ENCODE measurements at places on chromosomes 1 and 21.

GRCh38 chr1:205596876-205597275 lies 34.9 kb downstream of the ELK4 start:
- no peak for DNase-seq

GRCh38 chr1:231591466-231591865 lies 35.1 kb upstream of the DISC1 start:
- no peak for DNase-seq

GRCh38 chr1:206694171-206695124 lies 9.7 kb downstream of the MAPKAPK2 start:
- no peak for DNase-seq

- no peak for DNase-seq
These were observed 21.5 kb upstream of the PWP2 start for GRCh38 chr21:44085491-44086321.

- no peak for DNase-seq
These were observed 111.0 kb upstream of the NFIA start for GRCh38 chr1:60971330-60971729.

GRCh38 chr1:121413821-121414220 lies 229.0 kb downstream of the SRGAP2C start:
- DNase-seq: no peak

DNA sequence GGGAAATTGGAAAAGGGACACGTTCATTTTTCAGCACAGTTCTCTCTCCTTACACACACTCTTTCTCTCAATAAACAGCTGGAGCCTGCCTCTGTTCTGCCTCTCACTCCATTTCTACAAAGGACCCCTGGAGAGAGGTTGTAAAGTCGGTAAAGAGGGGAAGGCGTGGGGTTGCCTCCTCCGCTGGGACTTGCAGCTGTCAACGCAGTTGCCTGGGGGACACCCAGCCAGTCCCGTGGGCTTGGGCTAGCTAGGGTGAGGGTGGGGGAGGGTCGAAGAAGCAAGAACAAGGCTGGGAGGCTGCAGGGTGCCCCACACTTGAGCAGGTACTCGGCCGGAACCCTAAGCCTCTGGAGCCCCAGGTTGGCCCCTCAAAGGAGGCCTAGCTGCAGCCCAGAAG lies 27.6 kb downstream of the C1orf216 start:
- DNase-seq: no peak

- peak; percentile 65 for DNase-seq
These were observed 163.9 kb downstream of the ST6GALNAC5 start for GRCh38 chr1:77031106-77031662.

- no peak for DNase-seq
These were observed 1.3 kb upstream of the SPRR3 start for GRCh38 chr1:153000294-153000693.

DNA sequence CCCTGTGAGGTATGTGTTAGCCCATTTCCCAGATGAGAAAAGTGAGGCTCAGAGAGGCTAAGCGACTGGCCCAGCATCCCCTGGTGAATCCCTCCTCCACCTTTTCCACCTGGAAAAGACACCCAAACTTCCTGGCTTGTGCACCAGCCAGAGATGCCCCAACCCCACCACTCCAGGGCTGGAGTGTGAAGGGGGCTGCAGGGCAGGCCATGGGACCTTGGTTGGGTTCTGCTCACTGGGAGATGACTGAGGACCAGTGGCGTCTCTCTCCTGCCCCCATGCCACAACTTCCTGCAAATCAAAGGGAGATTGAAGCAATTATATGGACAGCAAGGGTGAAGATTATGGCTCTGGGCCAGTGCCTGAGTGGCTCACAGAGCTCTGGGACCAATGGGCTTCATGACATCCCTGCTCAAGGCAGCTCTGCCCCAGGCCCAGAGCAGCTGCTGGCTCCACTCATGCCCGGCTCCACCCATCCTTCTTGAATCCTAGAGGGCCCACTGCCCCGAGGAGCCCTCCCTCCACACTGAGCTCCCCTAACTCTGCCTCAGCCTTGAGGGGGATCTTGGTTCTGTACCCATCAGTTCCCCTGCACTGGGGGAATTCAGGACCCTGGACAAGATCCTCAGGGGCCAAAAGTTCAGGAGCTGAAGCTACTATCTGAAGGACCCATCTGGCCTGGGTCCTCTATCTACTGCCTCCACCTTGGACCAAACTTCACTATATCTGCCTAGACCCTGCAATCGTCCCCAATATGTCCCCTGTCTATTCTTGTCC lies 416.9 kb downstream of the PTPRU start:
- no peak for DNase-seq

GRCh38 chr1:11414926-11415538 lies 63.9 kb upstream of the DISP3 start:
- no peak for DNase-seq

GRCh38 chr1:30680429-30680828 lies 43.0 kb downstream of the MATN1 start:
- no peak for DNase-seq

DNA sequence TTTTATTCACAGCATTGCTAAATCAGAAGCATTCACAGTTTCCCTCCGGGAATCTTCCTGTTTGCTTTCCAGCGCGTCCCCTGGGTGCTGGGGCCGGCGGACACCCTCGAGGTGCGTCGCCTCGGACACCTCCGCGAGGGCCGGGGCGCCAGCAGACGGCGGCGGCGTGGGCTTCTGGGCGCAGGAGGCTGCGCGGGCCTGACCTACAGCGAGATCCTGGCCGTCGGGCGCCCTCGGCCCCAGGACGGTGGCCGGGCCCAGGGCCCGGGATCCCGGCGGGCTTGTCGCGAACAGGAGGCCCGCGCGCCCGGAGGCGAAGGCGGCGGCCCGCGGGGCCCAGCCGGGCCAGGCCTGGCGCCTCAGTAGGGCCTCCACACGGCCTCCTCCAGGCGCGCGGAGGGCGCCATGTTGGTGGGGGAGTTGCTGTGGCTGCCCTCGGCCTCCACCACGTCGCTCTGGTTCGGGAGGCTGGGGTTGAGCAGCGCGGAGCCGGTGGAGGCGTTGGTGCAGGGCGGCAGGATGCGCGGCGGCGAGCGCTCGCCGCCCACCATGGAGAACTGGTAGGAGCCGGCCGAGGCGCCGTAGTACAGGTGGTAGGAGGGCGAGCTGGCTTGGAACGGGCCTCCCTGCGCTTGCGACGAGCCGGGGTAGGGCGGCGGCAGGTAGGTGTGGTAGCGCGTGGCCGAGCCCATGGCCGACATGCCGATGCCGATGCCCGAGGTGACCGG lies 123.1 kb downstream of the CLIC6 start:
- no peak for DNase-seq

DNA sequence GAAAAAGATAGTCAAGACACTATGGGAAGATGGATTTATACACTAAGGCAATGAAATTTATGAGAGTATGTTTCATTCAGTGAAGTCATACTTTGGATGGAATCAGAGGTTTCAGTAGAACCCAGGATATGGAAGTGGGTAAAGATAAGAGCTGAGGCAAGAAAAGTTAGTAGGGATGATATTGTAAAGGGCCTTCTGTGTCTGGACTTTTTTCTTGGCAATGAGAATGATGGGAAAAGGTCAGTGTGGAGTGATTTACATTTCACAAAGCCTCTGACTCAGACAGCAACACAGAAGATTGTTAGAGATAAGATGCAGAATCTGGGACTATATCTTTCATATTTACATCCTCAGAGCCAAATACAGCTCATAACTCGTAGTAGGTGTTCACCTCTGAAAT lies 32.1 kb downstream of the SH3BGR start:
- DNase-seq: peak; percentile 1

- no peak for DNase-seq
These were observed 241.5 kb downstream of the C1orf94 start for GRCh38 chr1:34418166-34418565.

DNA sequence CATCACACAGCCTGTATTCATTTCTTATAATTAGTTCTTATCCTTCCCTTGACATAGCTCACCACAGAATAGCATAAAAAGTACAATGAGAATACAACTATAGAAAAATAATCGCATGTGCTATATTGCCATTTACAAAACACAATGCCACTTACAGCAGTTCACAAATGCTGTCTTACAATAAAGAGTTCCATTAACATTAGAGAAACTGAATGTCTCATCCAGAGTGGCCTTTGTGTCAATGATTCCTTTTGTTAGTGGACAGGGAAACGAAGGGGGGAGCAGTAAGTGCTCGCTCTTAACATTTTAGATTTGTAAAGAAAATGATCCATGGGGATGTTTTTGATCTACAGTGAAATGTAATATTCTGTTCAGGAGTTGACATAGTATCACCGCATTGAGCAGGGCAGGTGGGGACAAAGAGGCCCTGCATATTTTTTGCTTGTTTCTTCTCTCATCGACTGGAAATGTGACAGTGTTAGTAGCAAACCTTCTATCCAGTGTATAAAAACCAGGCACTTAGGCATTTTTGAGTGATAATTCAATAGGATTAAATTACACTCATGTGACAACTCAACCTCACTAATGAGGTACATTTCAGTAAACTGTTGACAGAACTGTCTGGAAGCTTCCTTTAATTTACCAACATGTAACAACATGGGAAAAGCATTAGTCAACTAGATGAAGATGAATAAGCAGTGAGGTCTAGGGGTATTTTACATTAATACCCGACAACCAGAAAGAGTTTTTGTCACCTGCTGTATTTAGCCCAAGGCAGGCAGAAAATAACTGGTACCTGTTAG lies 35.6 kb upstream of the RRP15 start:
- no peak for DNase-seq

GRCh38 chr21:34834852-34835501 lies 166.2 kb downstream of the CLIC6 start:
- DNase-seq: no peak

DNA sequence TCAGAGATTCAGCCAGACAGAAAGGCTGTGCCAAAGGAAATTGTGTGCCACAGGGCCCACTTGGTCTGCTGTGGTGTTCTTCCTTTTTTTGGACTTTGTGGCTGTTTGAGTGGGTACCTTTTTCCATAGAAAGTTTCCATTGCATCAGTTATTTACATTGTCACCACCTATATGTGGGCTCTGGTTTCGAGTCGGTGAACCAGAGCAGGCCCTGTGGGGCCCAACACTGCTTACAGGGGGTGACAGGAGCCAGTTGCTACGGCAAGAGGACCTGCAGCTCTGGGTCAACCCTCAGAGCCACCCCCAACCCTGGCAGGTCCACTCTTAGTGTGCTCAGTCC lies 157.0 kb upstream of the EDN2 start:
- DNase-seq: no peak

DNA sequence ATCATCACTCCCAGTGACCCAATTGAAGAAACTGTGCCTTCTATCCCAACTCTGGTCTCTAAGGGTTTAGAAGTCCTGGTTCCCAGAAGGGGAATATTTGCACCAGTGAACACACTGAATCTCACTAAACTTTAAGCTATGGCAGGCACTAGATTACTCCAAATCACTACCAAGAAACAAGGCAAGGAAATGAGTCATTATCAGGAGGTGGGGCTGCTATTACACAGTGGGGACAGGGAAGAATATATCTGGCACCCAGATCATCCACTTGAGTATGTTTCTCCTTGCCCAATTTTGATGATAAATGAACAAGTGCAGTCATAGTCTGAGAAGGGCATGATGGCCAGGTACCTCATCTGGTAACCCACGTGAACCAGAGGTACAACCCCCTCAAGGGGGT lies 7.0 kb downstream of the MRPL9 start:
- DNase-seq: peak; percentile 14

- no peak for DNase-seq
These were observed 1496.4 kb downstream of the MRPL39 start for GRCh38 chr21:24110846-24111245.
